Regular cardiac myocyte (primary cell): ENCODE measurements at places on chromosomes 7 and 10. TPM values are rescaled to one million over a fixed set of nuclear protein-coding genes. Genes with fewer than 3 reads are reported as not detected.

Gene EZH2
- 3.1 and 13.0 TPM in 2 replicates for total RNA-seq

Gene ASB15
- under 0.01 TPM in 1 of 2 replicates, not detected in the other for total RNA-seq

Gene MSMB
- total RNA-seq: not detected in 2 replicates

Gene PON1
- total RNA-seq: not detected in 2 replicates
